ENCODE measurements at places on chromosomes 13 and 19. TPM values are rescaled to one million over a fixed set of nuclear protein-coding genes. Genes with fewer than 3 reads are reported as not detected.

GRCh38 chr19:58182577-58182988 is 278 bp upstream of the ZNF274 start:
- DNase-seq, result no peak

GRCh38 chr13:26760832-26761582 is 421 bp upstream of the GPR12 start:
- no peak for DNase-seq

GRCh38 chr13:112073245-112074138 is 6.5 kb downstream of the SOX1 start:
- DNase-seq, result no peak

Gene ZNF296
- total RNA-seq, result not detected

Gene CGB3
- not detected for total RNA-seq

Gene WIZ
- 13.5 TPM for total RNA-seq
